ENCODE measurements at places on chromosomes 12 and 14.

DNA sequence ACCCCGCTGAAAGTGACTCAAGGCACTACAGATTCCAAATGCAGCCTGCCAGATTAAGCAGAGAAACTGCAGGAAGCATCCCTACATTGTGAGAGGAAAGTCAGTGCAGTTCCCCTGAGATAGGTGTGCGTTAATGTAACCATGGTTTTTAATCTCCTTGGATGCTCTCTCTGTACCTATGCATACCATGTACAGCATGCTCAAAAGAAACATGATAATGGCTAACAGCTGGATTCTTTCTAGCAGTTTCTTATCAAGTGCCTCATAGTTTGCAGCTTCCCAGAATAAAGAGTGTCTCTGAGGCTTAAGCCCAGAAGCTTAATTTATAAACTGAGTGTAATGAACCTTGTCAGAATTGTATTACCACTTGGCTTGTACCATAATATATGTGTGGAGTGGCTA is 17.1 kb upstream of the MDM1 start:
- no peak for DNase-seq

GRCh38 chr14:96069421-96069820 is 30.3 kb downstream of the C14orf132 start:
- no peak for DNase-seq

- no peak for DNase-seq
Observed at GRCh38 chr12:19125325-19125724, 4.2 kb upstream of the PLEKHA5 start.

DNA sequence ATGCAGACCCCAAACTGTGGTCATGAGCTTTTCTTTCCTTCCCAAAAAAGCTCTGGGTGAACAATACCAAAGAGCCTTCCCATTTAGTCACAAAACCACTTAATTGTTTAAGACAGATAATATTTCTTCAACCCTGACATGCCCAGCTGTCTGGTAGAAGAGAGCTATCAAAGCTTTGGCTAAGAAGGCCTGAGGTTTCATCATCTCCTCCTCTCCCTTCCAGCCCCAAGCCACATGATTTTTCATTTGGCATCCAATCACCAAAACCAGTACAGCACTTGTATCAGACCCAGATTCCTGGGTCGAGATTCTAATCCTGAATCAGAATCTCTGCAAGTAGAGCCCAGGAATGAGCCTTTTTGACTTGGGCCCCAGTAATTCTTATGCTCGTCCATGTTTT is 199.6 kb upstream of the TMEM260 start:
- no peak for DNase-seq

GRCh38 chr14:60644666-60645065 is 4.6 kb downstream of the SIX1 start:
- no peak for DNase-seq

DNA sequence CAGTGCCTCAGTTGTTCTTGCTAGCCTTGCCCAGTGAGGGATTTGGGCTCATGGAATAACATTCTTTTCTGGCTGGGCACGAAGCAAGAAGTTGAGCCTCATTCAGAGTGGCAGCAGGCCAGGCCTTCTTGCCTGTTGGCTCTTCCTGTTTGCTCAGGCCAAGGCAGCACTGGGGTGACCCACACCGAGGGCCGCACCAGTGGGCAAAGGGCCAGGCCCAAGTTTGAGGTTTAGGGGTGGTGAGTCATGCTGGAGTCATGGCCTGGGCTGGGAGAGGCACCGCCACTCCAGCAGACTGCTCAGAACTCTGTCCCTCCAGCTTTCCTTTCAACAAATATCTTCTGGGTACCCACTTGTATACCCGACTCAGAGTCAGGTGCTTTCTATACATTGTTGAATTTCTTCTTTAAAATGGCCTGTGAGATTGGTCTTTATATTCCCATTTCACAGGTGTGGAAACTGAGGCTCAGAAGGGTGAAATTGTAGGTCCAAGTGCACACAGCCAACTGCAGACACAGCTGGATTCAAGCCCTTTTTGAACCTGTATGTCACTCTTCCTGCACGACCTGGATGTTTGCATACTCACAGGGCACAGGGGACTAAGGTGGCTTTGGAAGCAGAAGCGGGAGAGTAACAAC is 279.4 kb downstream of the FOXN3 start:
- DNase-seq = peak; percentile 74
